ENCODE measurements at places on chromosomes 11 and 22.

DNA sequence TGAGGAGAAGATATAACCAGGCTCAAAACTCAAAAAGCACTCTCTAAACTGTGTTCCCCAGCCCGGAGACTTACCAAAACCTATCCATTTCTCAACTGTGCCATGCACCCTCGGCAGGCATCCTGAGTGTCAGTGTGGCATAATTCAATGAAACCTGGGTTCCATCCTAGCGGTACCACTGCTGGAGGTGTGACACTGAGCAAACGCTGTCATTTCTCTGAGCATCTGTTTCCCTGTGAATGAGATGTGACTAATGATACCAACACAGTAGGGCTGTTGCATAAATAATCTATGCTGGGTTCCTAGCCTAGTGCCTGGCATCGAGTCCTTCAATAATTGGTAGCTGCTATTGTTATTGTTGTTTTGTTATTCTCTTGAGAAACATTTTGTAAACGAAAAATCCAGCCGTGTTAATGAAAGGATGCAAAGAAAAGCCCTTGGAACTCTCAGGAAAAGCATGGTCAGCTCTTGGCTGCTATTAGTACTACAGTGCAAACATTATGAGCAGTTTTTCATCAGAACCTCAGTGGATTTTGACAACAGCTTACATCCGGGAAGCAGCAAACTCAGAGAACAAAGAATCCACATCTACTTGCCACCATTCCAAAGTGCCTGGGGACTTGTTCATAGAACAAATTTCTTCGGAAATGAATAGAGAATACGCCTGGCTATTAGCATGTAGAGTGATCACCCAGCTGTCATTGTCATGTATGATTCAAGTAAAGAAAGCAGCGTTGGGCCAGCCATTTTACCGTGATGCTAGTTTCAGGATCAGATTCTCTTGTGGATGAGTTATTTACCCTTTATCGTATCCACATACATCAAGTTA is 53.7 kb downstream of the TECTA start:
- DNase-seq = no peak

GRCh38 chr22:20244250-20244648 is 23.9 kb downstream of the RTN4R start:
- no peak for DNase-seq

- no peak for DNase-seq
These were observed 6.0 kb upstream of the RAB3IL1 start for GRCh38 chr11:61923166-61924063.

- DNase-seq = no peak
These were observed 31.3 kb downstream of the CEP57 start for GRCh38 chr11:95821640-95822039.

- no peak for DNase-seq
These were observed 28.6 kb downstream of the LRFN4 start for GRCh38 chr11:66885469-66885868.

DNA sequence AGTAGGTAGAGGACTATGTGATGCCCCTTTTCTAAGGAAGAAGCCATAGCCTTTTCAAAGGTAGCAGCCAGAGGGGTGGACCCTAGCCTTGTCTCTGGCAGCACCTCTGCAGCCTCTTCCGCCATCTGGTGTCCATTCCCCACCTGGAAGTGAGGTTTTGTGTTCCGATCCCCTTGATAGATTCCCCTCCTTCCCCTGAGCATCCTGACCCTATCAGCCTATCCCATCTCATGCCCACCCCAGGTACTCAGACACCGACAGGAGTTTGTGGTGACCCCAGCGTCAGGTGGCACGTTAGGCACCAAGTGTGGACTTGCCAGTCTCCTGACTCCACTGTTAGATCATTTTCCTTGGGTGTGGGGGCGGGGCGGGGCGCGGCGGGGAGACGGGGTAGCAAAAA is 398 bp upstream of the FAM89B start:
- peak; percentile 65 for DNase-seq

GRCh38 chr22:23789638-23790037 is 2.9 kb downstream of the SMARCB1 start:
- DNase-seq = no peak

DNA sequence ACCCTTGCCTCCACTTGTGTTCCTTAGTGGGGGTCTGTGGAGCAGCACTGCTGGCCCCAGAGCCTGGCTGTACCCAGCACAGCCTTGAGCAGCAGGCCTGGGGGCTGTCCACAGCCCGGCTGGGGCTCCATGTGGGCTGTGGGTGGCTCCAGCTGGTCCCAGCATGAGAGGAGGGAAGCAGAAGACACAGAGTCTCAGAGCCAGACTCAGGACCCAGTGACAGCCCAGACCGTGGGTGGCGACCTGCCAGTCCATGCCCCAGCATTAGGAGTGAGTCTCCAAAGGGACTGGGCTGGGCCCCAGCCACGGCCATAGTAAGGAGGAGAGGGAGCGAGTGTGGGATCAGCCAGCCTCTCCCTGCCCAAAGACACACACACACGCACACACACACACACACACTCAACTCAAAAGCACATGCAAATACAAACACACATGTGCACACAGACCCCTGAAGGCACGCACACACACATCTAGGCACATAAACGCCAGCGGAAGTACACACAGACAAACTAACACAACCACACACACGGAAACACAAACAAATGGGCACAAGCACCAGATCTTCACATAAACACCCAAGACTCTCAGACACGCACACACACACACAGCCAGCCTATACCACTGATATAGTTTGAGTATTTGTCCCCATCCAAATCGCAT is 16.7 kb upstream of the LRRC10B start:
- DNase-seq = no peak

- DNase-seq = no peak
These were observed 35.9 kb upstream of the GRK2 start for GRCh38 chr11:67230406-67230805.

DNA sequence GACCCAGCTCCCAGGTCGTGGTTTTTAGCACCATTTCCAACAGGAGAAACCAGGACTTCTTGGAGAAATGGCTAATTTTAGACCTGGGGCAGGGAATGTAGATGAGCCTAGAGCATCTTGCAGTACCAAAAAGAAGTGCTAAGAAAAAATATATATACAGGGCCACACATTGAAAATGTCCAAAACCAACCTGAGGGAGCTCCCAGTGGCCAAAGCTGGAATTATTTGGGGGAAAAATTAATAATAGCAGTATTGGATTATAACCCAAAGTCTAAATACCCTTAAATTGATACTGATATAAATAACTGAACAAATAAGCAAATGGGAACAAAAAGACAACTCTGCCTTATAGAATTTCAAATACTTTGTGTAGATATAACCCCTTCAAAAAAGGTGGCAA is 108.0 kb downstream of the PARVA start:
- DNase-seq = no peak

DNA sequence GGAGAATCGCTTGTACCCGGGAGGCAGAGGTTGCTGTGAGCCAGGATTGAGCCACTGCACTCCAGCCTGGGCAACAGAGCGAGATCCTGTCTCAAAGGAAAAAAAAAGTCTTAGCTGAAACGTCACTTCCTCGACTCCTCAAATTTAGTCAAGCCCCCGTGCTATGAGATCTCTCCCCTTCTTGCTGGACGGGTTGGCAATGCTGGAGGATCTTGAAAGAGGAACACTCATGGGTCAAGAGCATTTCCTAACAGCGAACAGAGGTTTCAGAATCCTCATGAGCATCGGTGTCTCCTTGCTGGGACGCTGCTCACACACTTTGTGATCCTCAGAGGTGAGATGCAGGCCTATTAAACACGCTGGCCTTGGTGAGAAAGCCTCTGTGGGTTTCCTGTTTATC is 35.9 kb downstream of the APOL3 start:
- no peak for DNase-seq

DNA sequence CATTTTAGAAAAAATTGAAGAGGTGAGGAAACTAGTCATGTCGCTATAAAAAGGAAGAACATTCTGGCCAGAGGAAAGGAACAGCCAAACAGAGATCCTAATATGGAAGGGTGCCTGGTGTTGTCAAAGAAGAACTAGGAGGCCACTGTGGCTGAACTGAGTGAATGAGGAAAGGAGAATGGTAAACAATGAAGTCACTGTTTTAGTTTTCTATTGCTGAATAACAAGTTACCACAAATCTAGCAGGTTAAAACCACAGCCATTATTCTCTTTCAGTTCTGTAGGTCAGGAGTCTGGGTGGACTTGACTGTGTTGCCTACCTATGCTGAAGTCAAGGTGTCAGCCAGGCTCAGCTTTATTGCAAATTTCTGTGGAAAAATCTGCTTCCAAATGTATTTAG is 549.3 kb upstream of the CCDC90B start:
- no peak for DNase-seq

DNA sequence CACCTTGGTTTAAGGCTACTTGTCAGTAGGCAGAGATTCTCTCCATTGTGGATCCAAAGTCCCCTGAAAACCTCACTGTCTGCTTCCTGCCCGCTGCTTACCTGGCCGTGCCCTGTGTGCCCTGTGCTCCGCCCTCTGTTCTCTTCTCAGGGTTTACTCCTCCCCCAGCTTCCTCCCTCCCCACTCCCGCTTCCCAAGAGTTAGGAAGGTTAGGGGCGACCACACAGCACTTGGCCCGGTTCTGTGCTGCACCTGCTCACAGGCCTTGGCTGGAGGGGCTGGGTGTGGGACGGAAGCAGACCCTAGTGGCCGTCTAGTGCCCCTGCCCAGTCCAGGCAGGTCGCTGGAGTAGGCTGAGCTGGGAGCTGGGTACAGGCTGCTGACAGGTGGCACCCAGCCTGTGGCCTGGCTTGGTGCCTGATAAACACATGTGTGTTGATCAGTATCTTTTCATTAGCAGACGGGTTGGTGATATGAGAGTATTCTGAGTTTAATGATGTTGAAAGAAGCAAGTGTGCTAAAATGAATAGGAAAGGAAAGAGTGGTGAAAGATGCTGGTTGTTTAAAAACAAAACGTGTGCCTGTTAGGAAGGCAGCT is 40.5 kb downstream of the GRAMD4 start:
- DNase-seq = no peak

- no peak for DNase-seq
These were observed 52.3 kb upstream of the CCDC188 start for GRCh38 chr22:20203142-20203551.

DNA sequence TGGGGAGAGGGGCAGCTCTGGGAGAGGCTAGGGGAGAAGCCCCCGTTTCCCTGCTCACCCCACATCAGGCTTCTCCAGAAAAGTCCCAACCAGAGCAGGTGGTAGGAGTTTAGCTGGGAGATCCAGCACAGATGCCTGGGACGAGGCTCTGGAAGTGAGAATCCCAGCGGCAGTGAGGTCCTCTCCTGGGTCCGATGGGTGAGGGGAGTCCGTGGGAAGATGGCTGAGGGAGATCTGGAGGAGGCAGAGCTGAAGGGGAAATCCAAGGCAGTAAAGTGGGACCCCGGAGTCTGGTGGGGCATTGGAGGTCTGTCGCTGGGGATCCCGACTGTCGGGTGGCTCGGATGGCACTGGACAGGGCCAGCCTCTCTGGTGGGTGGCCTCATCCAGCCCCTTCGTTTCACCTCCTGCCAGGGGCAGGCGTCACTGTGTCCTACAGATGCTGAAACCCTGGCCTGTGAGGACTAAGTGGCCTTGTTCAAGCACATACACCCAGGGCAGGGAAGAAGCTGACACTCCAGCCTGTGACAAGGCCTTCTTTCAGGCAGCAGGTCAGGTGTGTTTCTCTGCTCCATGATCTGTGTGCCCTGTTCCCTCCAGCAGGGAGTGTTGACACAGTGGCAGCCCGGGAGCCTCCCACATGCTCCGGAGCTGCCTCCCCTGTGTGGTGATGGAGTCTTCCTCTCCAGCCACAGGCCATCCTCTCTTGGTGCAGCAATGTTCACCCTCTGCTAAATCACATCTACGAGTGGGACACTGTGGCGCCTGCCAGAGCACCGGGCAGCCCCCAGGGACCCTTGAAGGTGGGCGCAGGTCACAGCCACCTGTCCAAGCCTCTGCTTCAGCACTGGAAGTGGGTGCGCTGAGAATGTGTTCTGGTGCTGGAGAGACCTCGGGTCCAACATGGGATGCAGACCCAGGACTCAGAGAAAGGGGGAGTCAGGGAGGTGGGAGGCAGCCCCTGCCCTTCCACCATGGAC is 850.8 kb downstream of the BRD1 start:
- no peak for DNase-seq

GRCh38 chr11:3947061-3947460 is 91.6 kb downstream of the STIM1 start:
- DNase-seq = no peak

DNA sequence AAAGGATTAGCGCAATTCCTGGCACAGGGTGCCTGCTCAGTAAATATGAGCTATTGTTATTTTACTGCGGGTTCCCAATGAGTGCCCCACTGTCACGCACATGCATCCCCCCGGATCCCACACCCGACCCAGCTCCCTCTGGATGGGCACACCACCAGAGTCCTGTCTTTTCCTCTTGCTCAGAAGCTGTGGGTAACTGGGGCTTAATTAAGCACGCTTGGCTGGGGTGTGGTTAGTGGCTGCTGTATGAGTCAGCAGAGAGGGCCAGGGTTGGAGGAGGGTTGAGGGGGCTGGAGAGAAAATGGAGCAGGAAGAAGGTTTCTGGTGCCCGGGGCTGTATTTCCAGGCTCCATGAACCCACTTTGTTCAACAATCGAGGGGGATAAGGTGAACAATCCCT is 30.3 kb upstream of the NECTIN1 start:
- DNase-seq = peak; percentile 81

DNA sequence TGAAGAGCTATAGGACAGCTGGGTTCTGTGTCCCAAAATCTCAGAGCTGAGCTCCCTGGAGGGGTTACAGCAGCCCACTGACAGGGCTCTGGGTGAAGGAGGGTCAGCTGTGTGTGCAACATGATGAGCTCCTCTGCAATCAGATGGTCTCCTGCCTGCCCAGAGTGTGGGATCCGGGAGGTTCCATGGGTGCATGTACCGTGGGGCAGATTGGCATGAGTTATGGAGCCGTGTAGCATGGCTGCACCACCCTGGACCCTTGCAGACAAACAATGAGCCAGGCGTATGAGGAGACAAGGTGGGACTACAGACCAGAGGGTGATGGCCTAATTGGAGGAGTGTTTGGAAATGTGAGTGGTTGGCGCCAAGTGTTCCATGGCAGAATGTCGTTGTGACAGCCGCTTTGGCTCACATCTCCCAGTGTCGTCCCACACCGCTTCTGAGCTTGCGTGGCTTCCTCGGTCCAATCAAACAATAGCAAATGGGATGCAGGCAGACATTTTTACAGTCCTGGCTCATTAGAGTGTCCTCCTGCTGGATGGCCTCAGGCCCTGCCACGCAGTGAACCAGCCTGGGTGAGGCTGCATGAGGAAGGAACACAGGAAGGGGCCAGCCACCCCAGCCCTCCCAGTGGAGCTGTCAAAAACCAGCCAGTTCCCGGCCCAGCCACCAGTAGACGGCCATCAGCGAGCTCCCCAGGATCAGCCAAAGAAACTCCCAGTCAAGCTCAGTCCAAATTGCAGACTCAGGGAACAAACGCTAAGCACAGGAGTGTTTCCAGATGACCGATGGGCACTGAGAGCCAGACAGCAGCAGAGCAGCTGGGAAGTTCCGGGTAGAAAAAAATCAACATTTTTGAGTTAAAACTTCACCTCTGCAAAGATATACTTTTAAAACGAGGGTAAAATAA is 1066.9 kb downstream of the BRD1 start:
- no peak for DNase-seq

All from RWPE1 (cell line).